ENCODE measurements at places on chromosomes 2 and 18.

- no peak for DNase-seq
Observed at GRCh38 chr2:206125901-206126300, 33.3 kb downstream of the NDUFS1 start.

GRCh38 chr2:184041077-184041476 lies 557.3 kb upstream of the ZNF804A start:
- DNase-seq, result no peak

DNA sequence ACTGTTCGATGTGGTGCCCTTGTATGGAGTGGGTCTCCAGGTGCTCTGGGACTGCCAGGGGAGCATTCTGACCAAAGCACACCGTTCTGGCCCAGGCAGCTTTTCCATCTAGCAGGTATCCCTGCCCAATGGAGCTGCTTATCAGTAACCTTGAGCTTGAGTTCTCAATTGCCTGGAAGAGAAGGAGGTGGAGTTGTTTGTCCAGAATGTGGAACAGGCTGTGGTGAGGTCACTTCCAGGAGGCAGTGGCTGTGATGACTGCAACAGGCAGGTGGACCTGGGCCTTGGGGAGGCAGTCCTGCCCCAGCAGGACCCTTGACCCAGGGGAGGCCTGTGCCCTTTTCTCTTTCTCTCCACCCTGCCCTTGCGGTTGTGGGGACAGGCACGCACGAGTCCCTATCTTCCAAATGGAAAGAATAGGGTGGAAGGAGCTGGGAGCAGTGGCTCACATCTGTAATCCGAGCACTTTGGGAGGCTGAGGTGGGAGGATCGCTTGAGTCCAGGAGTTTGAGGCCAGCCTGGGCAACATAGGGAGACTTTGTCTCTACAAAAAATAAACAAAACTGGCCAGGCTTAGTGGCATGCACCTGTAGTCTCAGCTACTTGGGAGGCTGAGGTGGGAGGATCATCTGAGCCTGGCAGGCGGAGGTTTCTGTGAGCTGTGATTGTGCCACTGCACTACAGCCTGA lies 66.2 kb upstream of the MCFD2 start:
- DNase-seq, result no peak

GRCh38 chr2:53572696-53573095 lies 194.9 kb upstream of the CHAC2 start:
- DNase-seq, result no peak

GRCh38 chr2:179302764-179303571 lies 38.3 kb upstream of the SESTD1 start:
- no peak for DNase-seq
